ENCODE measurements at places on chromosomes 6 and 20.

DNA sequence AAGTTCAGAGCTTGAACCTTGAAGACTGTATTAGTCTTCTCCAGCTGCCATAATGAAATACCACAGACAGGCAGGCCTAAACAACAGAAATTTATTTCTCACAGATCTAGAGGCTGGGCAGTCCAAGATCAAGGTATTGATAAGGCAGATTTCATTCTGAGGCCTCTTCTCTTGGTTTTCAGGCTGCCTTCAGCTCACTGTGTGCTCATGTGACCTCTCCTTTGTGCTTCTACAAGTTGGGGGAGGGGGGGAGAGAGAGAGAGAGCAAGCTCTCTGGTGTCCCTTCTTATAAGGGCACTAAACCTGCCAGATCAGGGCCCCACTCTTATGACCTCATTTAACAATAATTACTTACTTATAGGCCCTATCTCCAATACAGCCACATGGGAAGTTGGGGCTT lies 102.6 kb upstream of the RSPO3 start:
- no peak for DNase-seq

GRCh38 chr6:11722220-11722619 lies 56.4 kb downstream of the ADTRP start:
- no peak for DNase-seq

DNA sequence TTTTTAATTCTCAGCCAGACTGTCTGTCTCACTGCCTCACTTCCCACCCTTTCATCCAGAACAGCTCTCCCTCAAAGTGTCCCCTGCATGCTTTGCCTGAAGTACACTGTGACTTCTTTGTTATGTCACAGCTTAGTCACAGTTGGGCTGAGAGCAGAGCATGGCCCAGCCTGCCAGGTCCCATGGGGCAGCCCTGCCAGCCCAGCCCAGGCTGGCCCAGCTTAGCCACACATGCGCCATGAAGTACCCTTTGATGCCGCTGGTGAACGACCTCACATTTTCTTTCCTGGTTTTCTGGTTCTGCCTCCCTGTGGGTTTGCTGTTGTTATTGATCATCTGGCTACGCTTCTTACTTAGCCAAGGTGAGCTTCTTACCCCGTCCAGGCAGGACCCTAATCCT lies at the start of gene ADIG:
TSS of gene ADIG (plus strand) at position 185 of the 400 bp plus-strand sequence. CDS start at position 239, 54 bp downstream.
- DNase-seq = no peak

GRCh38 chr6:16035488-16036080 lies 93.3 kb upstream of the MYLIP start:
- DNase-seq = no peak

DNA sequence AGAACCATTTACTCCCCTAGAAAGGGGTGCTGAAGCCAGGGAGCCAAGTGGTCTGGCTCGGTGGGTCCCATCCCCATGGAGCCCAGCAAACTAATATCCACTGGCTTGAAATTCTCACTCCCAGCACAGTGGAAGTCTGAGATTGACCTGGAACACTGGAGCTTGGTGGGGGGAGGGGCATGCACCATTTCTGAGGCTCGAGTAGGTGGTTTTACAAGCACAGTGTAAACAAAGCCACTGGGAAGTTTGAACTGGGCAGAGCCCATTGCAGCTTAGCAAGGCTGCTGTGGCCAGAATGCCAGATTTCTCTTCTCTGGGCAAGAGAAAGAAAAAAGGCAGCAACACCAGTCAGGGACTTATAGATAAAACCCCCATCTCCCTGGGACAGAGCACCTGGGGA lies 855.8 kb upstream of the CITED2 start:
- no peak for DNase-seq

DNA sequence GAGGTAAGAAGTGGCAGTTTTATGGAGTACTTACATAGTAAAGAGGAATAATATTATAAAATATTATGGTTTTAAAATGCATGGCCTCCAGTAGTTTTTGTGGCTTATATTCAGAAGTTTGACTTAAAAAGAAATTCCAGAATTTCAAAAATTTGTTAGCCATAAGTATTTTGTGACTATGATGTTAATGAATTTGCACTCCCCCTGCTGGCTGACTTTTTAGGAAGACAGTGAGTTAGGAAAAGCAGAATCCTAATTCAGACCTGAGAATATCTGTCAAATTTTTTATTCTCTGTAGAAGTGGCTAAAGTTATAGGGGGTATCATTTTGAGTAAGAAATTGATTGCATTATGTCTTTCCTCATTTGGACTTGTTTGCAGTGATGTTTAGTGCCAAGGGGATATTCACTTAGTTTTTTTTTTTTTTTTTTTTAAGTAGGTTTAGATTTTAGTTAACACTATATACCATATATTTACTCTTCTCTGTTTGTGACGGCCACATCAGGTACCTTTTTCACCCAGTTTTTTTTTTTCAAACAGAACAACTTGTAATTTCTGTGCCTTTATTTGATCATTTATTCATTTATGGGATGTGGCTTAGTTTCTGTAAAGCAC lies 40.8 kb downstream of the ZFAND3 start:
- DNase-seq = no peak

DNA sequence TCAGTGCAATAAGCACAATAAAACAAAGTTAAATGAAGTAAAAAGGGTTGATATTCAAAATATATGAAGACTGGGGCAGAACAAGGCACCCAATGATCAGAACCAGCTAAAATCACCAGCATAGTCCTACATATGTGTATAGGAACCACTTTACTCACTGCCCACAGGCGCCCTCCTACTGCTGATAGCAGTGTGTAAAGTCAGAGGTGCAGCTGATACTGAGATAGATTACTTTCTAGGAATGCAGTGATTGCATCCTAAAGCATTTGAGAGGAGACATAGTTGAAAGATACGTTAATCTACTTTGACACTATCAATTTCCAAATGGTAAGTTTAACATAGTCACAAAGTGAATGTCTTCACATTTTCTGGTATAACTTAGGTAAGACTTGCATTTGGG lies 161.1 kb upstream of the MCHR2 start:
- no peak for DNase-seq

- peak; percentile 70 for DNase-seq
Observed at GRCh38 chr6:11198663-11199603, 33.5 kb downstream of the NEDD9 start.

DNA sequence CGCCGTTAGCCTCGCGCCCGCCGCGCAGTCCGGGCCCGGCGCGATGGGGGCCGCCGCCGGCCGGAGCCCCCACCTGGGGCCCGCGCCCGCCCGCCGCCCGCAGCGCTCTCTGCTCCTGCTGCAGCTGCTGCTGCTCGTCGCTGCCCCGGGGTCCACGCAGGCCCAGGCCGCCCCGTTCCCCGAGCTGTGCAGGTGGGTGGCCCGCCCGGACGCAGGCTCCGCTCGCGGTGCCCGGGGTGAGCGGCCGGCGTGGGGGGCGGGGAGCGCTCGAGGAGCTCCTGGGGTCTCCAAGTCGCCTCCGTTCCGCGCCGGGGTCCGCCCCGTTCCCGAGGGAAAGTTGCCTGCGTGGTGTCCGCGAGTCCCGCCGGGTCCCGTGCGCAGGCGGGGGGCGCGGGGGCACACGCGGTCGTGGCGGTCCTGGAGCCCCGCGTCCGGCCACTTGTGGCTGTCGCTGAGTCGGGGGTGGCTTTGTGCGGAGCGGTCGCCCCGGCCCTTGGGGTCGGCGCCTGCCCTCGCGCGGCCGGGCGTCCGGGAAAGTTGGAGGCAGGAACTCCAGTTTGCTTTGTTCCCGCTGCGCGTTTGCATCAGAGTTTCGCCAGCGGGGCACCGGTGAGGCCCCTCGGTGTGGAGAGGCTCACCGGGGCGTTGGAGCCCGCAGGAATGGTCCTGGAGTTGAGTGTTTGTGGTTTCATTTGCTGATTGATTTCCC lies 476 bp downstream of the IGF2R start:
- DNase-seq = peak; percentile 41

GRCh38 chr20:50845566-50846215 lies 50.8 kb downstream of the BCAS4 start:
- DNase-seq = no peak

DNA sequence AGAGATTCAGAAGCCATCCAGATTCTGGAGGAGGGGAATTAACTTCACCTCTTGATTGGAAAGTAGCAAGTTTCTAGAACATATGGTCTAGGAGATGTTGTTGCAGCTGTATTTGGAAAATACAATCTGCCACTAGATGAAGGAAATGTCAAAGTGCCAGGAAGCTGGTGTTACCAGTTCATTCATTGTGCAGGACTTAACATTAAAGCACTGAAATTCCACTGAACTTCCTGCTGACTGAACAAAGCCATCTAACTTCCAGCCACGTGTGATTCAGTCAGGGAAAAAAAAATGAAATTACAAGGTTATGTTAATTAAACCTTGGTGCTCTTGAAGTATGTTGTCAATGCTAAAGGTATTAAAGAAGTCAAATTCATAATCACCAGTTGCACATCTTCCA lies 321.5 kb upstream of the SASH1 start:
- no peak for DNase-seq

DNA sequence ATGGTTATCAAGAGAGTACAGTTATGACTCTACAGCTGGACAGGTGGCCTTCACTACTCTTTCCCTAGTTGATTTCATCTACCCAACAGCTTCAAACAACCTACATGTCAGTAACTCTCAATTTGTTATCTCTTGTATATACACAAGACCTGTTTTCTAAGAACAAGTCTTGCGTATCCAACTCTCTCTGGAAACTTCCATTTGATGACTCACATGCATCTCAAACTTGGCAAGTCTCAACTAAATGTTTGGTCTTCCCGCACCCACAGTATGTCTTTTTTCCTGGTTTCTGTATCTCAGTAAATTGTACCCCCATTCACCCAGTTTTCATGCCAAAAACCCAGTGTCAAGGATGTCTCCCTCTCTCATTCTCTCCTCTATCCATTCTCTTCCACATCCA lies 97.7 kb downstream of the BTBD9 start:
- DNase-seq = no peak

GRCh38 chr20:15986690-15987089 lies 586.6 kb downstream of the KIF16B start:
- no peak for DNase-seq

DNA sequence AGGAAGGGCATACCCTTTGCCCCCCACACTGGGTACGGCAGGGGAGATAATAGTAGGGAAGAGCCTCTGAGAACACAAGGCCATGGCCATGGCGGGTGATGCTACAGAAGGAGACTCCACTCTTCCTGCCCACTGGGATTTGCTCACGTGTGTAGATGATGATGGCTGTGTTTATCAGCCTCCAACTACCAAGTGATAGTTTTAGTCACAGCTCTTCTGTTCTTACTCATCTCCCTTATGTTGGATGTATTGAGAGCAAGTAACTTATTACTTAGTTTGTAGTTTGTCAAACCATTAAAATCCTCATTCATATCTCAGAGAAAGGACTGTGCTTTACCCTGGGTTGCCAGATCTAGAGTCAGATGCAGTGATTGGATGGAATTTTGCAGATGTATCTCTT lies 66.0 kb downstream of the CDH26 start:
- DNase-seq = no peak

DNA sequence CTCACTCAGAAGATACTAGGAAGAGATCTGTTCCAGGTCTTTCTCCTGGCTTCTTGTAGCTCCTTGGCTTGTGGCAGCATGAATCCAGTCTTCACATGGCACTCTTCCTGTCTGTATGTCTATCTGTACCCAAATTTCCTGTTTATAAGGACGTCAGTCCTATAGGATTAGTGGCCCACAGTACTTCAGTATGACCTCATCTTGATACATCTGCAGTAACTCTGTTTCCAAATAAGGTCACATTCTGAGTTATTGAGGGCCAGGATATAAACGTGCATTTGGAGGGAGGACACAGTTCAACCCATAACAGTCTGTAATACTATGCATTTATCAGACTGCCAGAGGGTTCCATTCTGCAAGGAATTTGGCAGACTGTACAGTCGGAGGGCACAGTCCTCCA lies 57.6 kb upstream of the DYNLRB1 start:
- DNase-seq = no peak

DNA sequence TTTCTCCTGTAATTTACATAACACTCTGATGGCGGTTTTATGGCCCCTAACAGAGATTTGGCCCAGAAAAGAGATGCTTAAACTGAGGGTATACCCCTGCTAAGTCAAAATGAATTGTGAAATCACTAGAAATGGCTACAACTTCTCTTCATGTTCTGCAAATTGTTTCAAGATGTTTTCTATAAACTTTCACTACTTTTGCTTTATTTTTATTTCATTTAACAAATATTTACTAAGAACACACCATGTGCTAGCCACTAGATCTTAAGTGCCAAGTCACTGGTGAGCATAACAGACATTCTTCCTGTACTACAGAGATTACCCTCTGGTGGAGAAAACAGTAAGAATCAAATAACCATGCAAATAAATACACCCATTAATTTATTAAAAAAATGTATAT lies 87.6 kb downstream of the KCNQ5 start:
- DNase-seq = no peak

DNA sequence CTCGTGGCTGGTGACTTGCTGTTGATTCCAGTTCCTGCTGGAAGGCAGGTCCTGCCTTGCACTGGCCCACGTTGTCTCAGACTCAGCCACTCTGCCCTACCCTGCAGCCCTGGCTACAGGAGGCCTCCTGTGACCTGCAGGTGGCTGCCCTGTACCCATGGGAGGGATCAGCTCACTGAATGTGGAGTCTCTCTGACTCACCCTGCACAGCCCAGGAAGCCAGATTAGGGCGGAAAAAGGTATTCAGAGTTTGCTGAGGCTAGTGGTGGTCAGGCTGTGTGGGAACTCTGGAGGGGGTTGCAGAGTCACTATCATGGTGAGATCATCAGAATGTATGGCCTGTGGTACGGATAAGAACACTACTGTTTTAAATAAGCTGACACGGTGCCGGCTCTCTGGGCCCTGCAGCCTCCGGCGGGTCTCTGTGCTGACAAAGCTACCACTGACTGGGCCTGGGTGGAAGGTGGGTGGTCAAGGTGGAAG lies 24.7 kb upstream of the PYGB start:
- DNase-seq = no peak

- no peak for DNase-seq
Observed at GRCh38 chr6:129269891-129270290, 387.0 kb downstream of the LAMA2 start.

GRCh38 chr20:13291157-13291556 lies 70.1 kb downstream of the ISM1 start:
- no peak for DNase-seq

DNA sequence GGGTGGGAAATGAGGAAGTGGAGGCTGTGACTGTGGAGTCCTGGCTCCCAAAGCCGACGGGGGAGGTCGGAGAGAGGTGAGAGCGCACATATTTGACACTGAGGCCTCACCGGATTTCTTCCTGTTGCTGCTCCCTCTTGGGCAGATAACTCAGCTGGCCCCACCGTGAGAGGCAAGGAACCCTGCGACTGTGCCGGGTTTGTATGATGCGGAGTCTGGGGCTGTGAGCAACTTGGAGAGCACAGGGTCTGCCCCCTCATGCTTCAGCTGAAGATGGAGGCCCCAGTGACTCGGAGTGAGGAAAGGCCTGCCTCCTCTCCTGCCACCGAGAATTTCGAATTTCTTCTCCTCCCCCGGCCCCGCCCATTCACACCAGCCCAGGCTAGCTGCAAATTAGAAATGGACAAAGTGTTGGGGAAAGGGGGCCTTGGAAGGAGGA lies 160.6 kb downstream of the GRM4 start:
- no peak for DNase-seq

Measured in immature natural killer cell (primary cell).